ENCODE measurements at places on chromosomes 16 and 17.
A peak's percentile ranks its signal among the peaks of the same experiment; 100 is the strongest.

GRCh38 chr17:1882836-1883235 lies 53.0 kb downstream of the RPA1 start:
- DNase-seq, result no peak

GRCh38 chr17:32596206-32596605 lies 109.4 kb downstream of the CDK5R1 start:
- no peak for DNase-seq

- no peak for DNase-seq
Measured at GRCh38 chr16:73735954-73736353, 560.7 kb upstream of the PSMD7 start.

GRCh38 chr16:30395155-30395991 lies at the start of gene ZNF48:
Gene ZNF48, plus strand, starts transcription at chr16:30395420. Its CDS starts 375 bp downstream, at chr16:30395795.
- DNase-seq, result no peak

- DNase-seq, result no peak
Measured at GRCh38 chr17:30296499-30297080, 4.8 kb upstream of the BLMH start.

- DNase-seq, result no peak
Measured at GRCh38 chr17:44039829-44040635, 25.3 kb upstream of the TMEM101 start.

DNA sequence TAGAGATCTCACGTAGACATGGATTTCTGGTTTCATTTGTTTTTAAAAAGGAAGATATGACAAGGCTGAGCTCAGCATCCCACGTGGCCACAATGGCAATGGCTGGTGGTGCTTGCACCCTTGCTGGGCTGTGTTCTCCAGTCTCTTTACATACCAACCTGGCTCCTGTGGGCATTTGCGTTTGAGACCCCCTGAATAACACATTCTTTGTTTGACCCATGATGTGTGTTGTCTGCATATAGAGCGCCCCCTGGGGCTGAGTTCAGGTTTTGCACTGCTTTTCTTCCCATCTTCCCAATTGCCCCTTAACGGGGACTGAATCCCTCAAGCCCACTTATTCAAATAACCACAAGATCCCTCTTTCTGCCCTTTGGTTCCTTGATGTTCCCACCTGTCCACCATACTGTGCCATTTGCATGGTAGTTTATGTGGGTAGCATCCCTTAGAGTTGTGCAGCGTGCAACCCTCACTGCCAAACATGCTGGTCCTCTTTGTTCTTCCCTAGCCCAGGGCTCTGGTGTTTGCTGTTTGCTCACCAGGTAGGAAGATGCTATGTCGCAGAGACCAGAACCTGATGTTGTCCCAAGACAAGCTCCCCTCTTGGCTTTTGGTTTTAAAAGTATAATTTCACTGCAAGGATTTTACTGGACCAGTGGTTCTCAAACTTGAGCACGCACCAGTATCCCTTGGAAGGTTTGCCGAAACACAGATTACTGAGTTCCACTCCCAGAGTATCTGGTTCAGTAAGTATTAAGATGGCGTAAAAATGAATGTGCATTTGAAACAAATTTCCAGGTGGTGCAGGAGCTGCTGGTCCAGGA lies 38.5 kb upstream of the NKD1 start:
- peak; percentile 8 for DNase-seq

GRCh38 chr17:80964859-80965580 lies 26.6 kb upstream of the CHMP6 start:
- DNase-seq, result no peak

DNA sequence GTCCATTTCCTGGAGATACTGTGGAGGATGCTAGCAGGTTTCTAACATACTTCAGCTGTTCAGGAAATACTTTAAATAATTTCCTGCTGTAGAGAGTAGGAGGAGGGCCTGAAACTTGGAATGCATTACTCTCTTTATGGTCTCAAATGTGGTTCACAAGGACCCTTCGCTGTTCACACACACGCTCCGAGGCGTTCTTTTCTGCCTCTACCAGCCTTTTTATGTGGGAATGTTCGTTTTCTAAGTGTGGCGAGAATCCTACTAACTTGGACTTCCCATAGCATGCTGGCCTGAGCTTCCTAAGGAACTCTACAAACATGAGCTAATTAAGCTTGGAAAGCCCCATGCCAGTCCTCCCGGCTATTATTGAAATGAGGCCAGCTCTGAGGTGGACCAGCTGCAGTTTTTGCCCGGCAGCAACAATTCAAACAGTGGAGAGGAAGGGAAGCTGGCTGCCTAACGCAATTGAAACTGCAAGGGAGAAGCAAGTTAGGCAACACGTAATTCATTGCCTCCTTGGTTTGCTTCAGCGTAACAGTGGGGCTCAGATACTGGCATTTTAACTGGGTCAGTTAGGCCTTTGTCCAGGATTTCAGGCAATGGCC lies 18.9 kb downstream of the KPNA2 start:
- DNase-seq, result no peak

DNA sequence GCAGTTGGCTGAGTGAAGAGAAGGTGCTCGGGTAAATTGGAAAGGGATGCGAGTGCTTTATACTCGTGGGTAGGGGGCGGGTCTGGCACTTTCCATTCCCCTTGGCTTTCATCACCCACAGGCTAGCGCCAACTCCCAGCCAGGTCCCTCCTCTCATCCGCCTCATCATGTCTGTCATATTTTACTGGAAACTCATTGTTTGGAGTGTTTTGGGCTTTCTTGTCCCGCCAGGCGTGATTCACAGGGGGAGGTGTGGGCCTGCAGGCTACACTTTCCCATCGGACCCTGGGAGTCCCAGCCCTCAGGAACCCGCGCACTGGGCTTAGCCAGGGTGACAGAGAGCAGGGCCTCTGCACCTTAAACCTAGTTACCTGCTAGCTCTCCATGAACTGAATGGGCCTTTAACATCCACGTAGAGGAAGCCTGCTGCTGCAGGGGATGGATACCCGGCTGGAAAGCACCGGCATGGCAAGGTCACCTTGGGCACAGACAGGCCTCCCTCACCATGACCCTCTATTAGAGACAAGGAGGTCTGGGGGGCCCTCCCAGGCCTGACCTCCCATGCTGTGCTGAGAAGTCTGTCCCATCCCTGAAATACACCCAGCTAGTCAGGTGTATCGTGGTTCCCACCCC lies at the start of gene KRT14:
TSS of gene KRT14 (minus strand) at position 33 of the 633 bp plus-strand sequence. CDS start 61 bp downstream, outside the sequence.
- DNase-seq, result no peak

DNA sequence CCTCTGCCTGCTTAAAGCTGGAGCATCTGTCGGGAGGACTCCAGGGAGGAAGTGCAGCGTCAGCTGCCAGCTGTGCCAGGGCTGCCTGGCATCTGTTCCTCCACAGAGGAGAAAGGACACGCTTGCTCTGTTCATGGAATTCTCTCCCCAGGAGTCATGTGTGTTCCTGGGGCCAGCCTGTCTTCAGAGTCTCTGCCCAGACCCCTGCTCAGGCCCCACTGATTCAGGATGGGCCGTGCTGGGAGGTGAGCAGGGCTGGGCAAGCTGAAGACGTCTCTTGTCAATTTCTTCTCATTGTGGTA lies 24.2 kb downstream of the CRISPLD2 start:
- DNase-seq, result no peak

GRCh38 chr17:67125924-67126323 lies 81.6 kb downstream of the CACNG1 start:
- DNase-seq, result no peak

DNA sequence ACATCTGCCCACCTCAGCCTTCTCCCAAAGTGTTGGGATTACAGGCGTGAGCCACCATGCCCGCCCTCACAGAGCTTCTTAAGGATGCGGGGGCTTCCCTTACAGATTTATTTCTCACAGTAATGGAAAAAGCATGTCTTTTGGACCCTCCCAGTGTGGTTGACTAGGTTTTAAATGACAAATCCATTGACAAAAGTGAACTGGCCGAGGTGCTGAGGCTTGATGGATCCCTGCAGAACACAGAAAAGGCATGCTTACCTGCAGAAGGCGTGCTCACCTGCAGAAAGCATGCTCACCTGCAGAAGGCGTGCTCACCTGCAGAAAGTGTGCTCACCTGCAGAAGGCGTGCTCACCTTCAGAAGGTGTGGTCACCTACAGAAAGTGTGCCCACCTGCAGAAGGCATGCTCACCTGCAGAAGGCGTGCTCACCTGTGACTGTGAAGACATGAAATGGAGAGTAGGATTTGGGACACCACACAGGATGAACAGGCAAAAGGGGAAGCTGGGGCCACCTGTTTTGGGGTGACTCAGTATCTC lies 15.1 kb upstream of the BBS2 start:
- DNase-seq, result no peak

DNA sequence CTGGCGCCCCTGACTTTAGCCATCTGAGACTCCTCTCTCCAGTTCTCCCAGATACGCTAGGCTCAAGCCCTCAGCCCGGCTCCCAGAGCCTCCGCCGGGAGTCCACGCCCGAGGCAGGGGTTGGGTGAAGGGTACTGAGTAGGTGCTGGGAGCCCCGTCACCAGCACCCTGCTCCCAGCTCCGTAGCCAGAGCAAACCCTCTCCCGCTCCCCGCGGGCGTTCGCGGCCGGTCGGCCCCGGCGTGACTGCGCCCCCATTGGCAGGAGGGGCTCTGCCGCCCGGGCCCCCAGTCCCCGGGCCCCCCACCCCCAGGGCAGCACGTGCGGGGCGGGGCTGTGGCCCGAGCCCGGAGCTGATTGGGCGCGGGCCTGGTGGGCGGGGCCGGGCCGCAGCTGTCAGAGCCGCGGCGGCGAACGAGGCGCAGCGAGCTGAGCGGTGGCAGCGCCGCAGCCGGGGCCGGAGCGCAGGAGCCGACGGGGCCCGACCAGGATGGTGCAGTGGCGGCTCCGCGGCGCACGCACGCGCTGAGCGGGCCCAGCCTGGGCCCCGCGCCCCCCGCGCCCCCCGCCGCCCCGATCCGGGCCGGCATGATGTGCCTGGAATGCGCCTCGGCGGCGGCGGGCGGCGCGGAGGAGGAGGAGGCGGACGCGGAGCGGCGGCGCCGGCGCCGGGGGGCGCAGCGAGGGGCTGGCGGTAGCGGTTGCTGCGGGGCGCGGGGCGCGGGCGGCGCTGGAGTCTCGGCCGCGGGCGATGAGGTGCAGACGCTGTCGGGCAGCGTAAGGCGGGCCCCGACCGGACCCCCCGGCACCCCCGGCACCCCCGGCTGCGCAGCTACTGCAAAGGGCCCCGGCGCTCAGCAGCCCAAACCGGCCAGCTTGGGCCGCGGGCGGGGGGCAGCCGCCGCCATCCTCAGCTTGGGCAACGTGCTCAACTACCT lies at the start of gene SPNS2:
TSS of gene SPNS2 (plus strand) at position 421 of the 937 bp plus-strand sequence. CDS start at position 588, 167 bp downstream.
- DNase-seq, result peak; percentile 23

DNA sequence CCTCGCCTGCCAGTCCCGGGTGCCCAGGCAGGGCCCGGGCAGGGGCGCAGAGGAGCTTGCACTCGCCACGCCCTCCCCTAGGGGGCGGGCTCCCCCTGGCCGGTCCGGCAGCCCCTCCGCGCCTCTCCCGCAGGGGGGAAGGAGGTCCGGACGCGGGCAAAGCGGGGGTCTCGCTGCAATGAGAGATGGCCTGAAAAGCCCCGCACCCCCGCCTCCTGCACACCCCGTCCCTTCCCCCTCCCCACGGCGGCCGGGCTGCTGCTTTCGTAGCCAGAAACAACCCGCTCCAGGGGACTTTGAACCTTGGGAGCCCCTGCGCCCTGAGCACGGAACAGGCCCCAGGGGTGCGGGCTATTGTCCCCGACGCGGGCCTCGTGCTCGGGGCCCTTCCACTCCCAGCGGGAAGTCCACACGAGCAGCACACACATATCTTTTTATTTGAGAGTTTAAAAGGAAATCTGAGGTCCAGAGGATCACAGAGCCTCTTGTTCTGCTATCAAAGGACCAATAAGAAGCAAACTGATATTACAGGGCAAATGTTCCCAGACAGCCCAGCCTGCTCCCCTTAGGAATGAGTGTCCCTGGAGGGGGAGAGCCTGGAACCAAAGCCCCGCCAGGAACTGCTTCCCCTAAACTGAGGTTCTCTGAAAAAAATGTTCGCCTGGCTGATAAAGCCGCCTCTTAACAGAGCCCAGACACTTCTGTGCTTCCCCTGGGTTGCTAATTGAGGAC lies 5.8 kb upstream of the CBX4 start:
- no peak for DNase-seq

DNA sequence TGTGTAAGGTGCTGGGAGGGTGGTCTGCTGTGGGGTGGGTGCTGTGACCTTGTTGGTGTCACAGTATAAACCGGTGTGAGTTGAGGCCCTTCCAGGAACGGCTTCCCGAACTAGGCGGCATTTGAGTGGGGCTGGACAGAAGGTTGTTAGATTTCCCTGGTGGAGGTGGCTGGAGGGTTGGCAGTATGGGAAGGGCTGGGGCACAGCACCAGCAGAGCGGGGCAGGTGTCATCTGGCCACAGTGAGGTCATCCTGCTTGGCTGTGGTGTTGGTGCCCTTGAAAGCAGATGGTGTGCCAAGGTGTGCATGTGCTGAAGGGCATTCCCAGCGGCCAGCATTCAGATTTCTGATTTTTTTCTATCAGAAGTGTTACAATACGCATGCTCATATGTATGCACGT lies 28.1 kb downstream of the BANP start:
- DNase-seq, result no peak

DNA sequence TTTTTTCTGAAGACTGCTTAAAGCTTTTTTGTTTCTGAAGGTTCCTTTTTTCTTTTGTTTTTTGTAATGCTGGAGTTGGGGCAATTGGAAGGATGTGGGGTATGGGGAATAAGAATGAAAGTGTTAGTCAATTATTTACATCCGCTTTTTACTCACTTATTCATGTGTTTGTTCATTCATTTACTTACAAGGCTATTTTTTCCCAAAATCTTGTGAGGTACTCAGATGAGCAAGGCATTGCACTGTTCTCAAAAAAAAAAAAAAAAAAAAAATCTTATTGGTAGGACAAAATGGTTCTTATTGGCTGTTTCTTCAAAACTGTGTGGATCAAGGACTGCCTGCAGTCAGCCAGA lies 55.7 kb downstream of the PLD6 start:
- DNase-seq, result no peak

DNA sequence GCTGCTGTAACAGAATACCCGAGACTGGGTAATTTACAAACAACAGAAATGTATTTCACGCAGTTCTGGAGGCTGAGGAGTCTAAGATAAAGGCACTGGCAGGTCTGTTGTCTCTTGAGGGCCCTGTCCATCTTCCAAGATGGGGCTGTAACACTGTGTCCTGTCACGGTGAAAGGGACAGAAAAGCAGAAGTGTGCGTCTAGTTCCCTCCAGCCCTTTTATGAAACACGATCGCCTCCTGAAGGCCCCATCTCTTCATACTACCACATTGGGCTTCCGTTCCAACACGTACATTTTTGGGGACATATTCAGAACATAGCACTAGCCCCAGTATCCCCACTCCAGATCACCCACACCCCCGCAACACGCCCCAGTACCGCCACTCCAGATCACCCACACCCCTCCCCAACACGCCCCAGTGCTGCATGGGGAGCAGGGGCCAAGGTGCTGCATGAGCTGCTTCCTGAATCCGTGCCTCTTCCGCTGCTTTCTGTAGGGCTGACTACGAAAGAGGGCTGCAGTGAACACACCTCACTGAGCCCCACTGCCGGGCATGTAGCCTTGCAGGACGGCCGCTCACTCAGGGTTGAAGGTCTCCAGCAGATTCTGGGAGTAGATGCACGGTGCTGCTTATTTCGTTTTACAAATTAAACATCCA lies 91.9 kb downstream of the RPTOR start:
- DNase-seq, result no peak

GRCh38 chr17:48113201-48113676 lies 5.7 kb downstream of the SNX11 start:
- DNase-seq, result peak; percentile 20

DNA sequence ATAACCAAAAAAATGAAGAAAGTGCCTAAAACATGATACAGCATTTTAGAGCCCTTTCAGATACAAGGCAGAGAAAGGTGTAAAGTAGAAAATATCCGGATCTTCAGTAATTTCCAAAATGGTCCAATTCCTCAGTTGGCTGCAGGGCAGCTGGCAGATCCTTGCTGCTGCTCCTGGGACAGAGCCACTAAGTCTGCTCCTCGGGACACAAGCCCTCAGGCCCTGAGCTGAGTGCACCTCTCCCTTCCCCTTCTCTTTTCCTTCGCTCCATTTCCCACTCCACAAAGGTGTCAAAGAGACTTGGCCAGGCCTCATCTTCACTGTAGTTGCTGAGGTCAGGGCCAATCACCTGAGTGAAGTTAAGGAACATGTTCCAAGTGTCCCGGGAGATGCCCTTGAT lies 40.5 kb downstream of the DCUN1D3 start:
- DNase-seq, result no peak
